ENCODE measurements at places on chromosomes 4 and X.

GRCh38 chrX:133969191-133969590 lies 16.2 kb downstream of the GPC3 start:
- DNase-seq, result no peak

- DNase-seq, result no peak
Observed at GRCh38 chr4:176376032-176376614, 56.4 kb downstream of the SPCS3 start.

GRCh38 chr4:27048429-27049238 lies 188.0 kb downstream of the STIM2 start:
- DNase-seq, result peak; percentile 28

DNA sequence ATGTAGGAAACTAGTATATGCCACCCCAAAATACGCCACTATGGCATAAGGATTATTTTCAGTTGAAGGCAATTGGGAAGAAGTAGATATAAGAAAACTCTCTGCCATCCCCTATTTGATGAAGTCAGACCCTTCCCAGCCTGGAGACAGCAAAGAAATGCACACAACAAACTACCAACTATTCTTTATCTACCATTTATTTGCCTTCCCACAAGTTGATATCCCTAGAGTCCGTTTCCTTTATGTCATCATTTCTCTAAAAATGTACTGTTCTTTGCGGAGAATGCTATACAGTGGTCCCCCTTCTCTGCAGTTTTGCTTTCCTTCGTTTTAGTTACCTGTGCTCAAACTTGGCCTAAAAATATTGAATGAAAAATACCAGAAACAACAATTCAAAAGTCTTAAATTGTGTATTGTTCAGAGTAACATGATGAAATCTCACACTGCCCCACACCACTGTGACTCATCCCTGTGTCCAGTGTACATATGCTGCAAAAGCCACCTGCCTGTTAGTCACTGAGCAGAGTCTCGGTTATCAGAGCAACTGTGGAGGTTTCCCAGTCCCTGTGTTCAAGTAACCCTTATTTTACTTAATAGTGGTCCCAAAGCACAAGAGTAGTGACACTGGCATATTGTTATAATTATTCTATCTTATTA lies 152.3 kb downstream of the WDFY3 start:
- no peak for DNase-seq

DNA sequence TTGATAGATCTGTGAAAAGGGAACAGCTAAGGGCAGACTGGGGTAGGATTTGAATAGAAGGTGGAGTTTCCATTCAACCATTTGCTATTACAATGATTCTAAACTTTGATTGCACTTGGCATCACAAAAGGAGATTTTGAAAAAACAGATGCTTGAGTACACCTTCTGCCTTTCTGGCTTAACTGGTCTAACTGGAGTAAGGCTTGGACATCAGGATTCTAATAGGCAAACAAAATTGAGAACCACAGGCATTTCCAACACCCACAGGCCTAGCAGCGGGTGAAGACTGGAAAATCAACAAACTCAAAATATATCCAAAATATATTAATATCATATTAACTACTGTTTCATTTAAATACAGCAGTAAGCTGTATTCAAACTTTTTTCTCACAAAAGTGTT lies 1.9 kb upstream of the VEGFC start:
- no peak for DNase-seq

DNA sequence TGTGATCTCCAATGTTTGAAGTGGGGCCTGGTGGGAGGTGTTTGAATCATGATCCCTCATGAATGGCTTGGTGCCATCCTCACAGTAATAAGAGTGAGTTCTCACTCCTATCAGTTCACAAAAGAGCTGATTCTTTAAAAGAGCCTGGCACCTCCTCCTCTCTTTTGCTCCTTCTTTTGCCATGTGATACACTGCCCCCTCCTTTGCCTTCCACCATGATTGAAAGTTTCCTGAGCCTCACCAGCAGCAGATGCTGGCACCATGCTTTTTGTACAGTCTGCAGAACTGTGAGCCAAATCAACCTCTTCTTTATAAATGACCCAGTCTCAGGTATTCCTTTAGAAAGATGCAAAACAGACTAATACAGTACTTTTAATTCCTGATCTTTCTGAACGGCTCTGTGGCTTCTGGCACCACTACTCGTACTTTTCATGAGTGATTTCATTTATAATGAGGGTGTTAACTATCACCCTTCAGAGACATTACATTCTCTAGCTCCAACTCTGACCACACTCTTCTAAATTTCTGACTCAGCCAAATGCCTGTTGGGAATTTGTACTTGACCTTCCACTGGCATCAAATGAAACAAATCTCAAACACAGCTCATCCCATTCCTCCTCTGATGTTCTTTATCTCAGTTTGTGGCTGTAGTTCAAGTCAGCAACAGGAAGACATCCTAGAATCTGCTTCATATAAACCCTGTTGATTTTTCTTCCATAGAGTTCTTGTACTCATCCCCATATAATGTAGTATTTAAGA lies 4.2 kb downstream of the UFSP2 start:
- no peak for DNase-seq

DNA sequence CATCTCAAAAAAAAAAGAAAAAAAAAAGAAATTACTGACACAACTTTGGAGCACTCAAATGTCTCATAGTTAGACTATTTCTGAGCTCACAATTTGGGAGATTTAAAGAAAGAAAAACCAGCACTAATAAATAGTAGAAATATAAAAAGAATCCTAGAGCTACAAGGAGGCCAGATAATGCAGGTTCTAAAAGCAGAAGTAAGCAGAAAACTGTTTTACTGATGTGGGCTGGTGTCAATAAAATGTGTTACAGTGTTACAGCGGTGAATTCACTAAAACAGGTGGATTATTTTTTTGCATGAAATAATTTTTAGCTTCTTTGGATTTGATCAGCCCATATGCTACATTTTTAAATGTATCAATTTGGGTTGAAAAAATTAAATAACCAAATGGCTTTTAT lies 375.9 kb downstream of the GPM6A start:
- no peak for DNase-seq

DNA sequence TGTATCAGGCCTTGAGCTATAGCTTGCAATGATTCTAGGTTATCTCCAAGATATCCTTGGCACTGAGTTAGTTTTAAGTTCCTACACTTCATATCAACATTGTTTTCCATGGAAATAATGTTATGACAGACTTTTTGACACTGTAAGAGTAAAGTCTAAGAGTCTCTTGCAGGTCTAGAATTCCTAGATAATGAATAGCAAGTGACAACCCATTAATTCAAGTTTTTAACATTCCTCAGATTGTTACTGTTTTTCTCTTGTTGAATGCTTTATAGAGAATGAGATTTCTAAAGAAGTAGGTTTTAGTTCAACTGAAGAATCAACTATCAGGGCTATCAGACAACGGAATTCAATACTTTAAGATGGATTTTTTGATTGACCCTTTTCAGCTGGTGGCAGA lies 276.1 kb downstream of the PPP3CA start:
- no peak for DNase-seq

- DNase-seq, result no peak
Observed at GRCh38 chr4:73344106-73344505, 60.0 kb upstream of the ALB start.

DNA sequence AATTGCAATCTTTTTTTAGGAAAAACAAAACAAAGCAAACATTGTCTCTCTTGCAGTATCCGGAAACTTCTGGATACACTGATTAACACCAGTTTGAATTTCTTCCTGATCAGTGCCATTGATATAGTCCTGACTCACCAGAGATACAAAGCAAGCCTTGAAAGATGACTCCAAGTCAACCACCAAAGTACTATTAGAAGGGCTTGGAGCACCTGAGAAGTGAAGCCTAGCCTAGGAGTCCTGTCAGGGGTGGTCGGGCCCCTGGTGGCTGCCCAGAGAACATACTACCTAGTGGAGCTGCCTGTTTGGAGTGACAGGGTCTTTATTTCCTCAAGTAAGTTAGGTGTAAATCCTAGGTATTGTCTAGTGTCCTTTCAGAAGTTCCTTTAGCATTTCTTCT lies 593.2 kb downstream of the ZNF674 start:
- no peak for DNase-seq

GRCh38 chr4:25158817-25159216 lies 1.4 kb downstream of the SEPSECS start:
- DNase-seq, result no peak

DNA sequence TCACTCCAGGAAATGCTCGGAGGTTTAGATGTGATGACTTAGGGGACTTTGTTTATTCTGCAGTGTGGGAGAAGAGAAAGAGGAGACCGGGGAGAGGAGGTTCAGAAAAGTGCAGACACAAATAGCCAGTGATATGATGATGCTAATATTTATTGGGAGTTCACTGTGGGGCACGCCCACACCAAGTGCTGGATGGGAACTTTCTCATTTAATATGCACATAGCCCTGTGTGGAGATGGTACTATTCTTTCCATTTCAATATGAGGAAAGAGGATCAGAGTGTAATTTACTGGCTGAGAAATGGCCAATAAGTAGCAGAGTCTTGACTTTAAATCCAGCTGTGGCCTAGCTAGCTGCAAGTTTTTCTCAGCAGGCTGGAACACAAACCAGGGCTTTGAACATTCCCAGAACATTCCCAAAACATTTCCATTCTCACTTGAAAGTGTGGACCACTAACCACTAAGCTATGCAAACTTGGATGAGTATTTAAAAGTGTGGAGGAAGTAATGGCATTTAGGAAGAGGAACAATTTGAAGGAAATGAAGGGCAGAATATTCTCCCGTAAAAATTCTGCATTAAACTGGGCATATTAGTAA lies 231.7 kb downstream of the HS3ST1 start:
- DNase-seq, result no peak

- DNase-seq, result no peak
Observed at GRCh38 chr4:170157670-170158069, 67.9 kb upstream of the AADAT start.
